ENCODE measurements at places on chromosomes 6 and 20.

DNA sequence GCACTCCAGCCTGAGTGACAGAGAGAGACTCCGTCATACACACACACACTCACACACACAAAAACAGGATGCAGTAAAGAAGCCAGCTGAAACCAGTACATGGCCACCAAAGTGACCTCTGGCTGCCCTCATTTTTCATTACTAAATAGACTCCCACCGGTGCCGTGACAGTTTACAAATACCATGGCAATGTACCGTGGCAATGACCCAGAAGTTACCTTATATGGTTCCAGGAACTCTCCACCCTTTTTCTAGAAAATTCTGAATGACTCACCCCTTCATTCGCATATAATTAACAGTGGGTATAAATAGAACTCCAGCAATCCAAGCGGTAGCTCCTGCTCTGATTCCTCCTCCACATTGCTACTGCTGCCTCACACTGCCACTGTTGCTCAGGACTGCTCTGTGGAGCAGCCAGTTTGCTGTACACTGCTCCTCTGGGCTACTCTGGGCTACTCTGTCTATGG, 57.7 kb downstream of the SNX5 start:
- H3K27me3 ChIP-seq = no peaks in the 10 kb centered on the region
- H3K27ac ChIP-seq = no peak overlapping the region
- no peak for DNase-seq

- H3K4me3 ChIP-seq = no peak overlapping the region
- H3K4me1 ChIP-seq = no peaks in the 10 kb centered on the region
- no peak for DNase-seq
- no peaks in the 10 kb centered on the region for H3K36me3 ChIP-seq
- no peaks in the 10 kb centered on the region for H3K27me3 ChIP-seq
- H3K27ac ChIP-seq = no peak overlapping the region
Observed at GRCh38 chr6:57040011-57040410, 6.5 kb upstream of the KIAA1586 start.

- no peak overlapping the region for H3K27ac ChIP-seq
- H3K36me3 ChIP-seq = no peaks in the 10 kb centered on the region
- H3K4me1 ChIP-seq = no peaks in the 10 kb centered on the region
Observed at GRCh38 chr6:33505548-33506370, 51.4 kb downstream of the ZBTB9 start.

DNA sequence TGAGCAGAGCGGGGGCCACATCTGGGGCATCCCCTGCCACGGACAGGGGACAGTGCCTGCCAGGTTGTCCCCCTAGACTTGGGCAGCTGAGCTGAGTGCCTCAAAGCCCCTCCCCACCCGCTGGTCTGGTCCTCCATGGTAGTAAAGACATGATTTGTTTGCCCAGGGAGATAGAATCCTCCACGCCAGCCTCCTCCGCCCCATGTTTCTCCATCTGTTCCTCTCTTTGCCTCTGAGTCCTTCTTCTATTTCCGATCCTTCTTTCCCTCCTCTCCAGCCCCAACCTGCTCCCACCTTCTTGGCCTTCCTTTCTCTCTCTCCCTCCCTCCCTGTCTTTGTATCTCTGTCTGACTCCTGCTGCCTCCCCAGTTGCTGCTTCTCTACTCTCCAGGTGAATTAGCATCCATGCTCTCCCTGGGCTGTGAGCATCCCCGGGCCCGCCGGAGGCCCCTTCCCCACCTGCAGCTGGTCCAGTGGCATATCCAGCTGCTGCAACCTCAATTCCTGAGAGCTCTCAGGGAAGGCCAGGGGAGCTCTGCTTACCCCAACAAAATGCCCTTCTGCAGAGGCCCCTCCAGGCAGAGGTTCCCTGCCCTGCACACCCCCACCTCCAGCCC, 45.8 kb downstream of the CPNE5 start:
- H3K4me3 ChIP-seq = no peak overlapping the region
- H3K27ac ChIP-seq = no peak overlapping the region
- H3K36me3 ChIP-seq = no peaks in the 10 kb centered on the region
- H3K27me3 ChIP-seq = peaks cover 5% of the 10 kb centered on the region

GRCh38 chr6:131854803-131855202, 47.0 kb downstream of the ENPP1 start:
- no peak for DNase-seq
- no peaks in the 10 kb centered on the region for H3K27me3 ChIP-seq
- H3K4me1 ChIP-seq = no peaks in the 10 kb centered on the region
- no peak overlapping the region for H3K27ac ChIP-seq
- no peaks in the 10 kb centered on the region for H3K36me3 ChIP-seq

GRCh38 chr6:154874773-154875592, 120.1 kb upstream of the TIAM2 start:
- H3K4me1 ChIP-seq = no peaks in the 10 kb centered on the region
- no peak overlapping the region for H3K4me3 ChIP-seq
- no peaks in the 10 kb centered on the region for H3K27me3 ChIP-seq
- no peak for DNase-seq

- no peak overlapping the region for H3K27ac ChIP-seq
- H3K4me1 ChIP-seq = no peaks in the 10 kb centered on the region
- H3K4me3 ChIP-seq = no peak overlapping the region
- no peaks in the 10 kb centered on the region for H3K27me3 ChIP-seq
- H3K36me3 ChIP-seq = no peaks in the 10 kb centered on the region
- no peak for DNase-seq
Observed at GRCh38 chr6:96683819-96684528, 121.0 kb downstream of the FHL5 start.

- no peak overlapping the region for H3K27ac ChIP-seq
- no peaks in the 10 kb centered on the region for H3K36me3 ChIP-seq
- H3K27me3 ChIP-seq = no peaks in the 10 kb centered on the region
Observed at GRCh38 chr6:20582586-20583443, 48.6 kb downstream of the CDKAL1 start.

DNA sequence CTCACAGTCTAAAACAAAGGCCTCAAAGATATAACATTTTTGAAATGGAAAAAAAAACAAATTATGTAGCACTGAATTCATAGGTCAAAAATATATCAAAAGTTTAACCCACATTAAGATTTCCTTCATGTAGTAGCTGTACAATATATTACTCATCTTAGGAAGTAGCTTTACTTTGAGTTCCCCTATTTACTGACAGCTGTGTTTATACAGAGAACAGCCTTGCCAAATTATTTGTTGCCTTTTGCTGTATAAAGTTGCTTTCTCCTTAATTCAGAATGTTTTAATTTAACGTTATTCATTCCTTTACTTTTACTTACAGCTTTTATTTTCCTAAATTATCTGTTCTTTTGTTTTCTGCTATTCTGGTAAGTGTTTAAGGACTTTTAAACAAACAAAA, 181.0 kb downstream of the COL12A1 start:
- no peak for DNase-seq
- H3K4me3 ChIP-seq = no peak overlapping the region
- no peak overlapping the region for H3K27ac ChIP-seq
- H3K36me3 ChIP-seq = no peaks in the 10 kb centered on the region
- H3K27me3 ChIP-seq = no peaks in the 10 kb centered on the region

- no peak overlapping the region for H3K27ac ChIP-seq
- no peak overlapping the region for H3K4me3 ChIP-seq
- peaks cover 17% of the 10 kb centered on the region for H3K4me1 ChIP-seq
Observed at GRCh38 chr6:15312500-15312899, 66.6 kb downstream of the JARID2 start.

GRCh38 chr20:58918621-58919020, 62.4 kb upstream of the NELFCD start:
- no peaks in the 10 kb centered on the region for H3K36me3 ChIP-seq
- H3K4me1 ChIP-seq = no peaks in the 10 kb centered on the region
- no peak for DNase-seq
- H3K27me3 ChIP-seq = no peaks in the 10 kb centered on the region
- H3K4me3 ChIP-seq = no peak overlapping the region
- H3K27ac ChIP-seq = no peak overlapping the region

DNA sequence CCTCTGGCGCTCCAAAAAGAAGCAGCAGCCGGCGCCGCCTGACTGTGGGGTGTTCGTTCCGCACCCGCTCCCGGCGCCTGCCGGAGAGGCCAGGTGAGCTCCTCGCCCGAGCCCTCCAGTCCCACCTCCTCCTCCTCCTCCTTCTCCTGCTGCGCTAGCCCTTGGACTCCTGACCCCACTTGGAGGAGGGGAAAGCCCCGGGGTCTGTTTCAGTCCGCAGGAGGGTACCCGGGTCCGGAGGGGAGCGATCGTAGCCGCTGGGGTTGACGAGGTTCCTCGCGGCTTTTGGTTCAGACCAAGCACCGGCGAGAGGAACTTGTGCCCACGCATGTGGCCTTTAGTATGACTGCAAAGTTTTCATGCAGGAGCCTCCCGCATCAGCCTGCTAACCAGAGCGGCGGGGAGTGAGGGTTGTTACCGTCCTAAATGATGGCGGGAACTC, 493 bp downstream of the CRYBG1 start:
- peak overlapping the region; percentile 55 for H3K4me3 ChIP-seq
- H3K4me1 ChIP-seq = peaks cover 11% of the 10 kb centered on the region
- peaks cover 3% of the 10 kb centered on the region for H3K27me3 ChIP-seq
- no peaks in the 10 kb centered on the region for H3K36me3 ChIP-seq
- no peak overlapping the region for H3K27ac ChIP-seq
- no peak for DNase-seq

DNA sequence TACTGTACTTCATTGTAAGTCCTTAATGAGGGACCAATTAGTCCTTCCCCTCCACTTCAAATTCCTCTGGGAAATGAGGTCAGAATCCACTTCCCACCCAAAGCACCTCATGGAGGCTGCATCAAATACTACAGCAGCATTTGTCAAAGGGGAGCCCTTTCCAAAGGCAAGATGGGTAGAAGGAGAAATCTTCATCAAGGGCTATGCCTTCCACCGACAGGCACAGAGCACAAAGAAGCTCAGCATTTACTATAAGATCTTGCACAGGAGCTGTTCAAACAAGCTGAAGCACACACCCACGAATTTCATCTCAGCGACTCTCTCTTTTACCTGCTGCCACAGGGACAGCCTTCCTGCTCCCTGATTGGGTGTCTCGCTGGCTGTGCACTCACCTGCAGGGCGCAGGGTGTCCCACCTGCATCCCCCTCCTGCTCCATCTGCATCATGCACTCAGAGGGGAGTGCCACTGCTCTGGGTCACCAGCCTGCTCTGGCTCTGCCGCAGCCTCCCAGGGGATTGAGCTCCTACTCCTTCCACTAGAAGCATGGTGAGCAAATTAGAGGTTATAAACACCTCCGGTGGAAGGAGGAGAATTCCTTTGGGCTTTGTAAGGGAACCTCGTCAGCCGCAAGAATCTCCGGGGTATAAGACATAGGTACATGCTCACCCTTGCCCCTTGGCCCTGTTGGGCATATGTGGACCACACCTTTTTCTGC, 164.5 kb downstream of the ATXN1 start:
- no peak overlapping the region for H3K4me3 ChIP-seq
- H3K27me3 ChIP-seq = no peaks in the 10 kb centered on the region
- peaks cover 5% of the 10 kb centered on the region for H3K4me1 ChIP-seq
- H3K27ac ChIP-seq = no peak overlapping the region
- no peak for DNase-seq

- DNase-seq = no peak
- no peak overlapping the region for H3K4me3 ChIP-seq
- no peaks in the 10 kb centered on the region for H3K27me3 ChIP-seq
- H3K4me1 ChIP-seq = peaks cover 67% of the 10 kb centered on the region
- peaks cover 3% of the 10 kb centered on the region for H3K36me3 ChIP-seq
Observed at GRCh38 chr6:149331043-149331807, 13.7 kb downstream of the TAB2 start.

GRCh38 chr20:2707353-2708072, 14.9 kb downstream of the EBF4 start:
- no peak overlapping the region for H3K27ac ChIP-seq
- H3K4me3 ChIP-seq = no peak overlapping the region
- peaks cover 2% of the 10 kb centered on the region for H3K27me3 ChIP-seq
- H3K36me3 ChIP-seq = no peaks in the 10 kb centered on the region
- H3K4me1 ChIP-seq = no peaks in the 10 kb centered on the region
- no peak for DNase-seq

DNA sequence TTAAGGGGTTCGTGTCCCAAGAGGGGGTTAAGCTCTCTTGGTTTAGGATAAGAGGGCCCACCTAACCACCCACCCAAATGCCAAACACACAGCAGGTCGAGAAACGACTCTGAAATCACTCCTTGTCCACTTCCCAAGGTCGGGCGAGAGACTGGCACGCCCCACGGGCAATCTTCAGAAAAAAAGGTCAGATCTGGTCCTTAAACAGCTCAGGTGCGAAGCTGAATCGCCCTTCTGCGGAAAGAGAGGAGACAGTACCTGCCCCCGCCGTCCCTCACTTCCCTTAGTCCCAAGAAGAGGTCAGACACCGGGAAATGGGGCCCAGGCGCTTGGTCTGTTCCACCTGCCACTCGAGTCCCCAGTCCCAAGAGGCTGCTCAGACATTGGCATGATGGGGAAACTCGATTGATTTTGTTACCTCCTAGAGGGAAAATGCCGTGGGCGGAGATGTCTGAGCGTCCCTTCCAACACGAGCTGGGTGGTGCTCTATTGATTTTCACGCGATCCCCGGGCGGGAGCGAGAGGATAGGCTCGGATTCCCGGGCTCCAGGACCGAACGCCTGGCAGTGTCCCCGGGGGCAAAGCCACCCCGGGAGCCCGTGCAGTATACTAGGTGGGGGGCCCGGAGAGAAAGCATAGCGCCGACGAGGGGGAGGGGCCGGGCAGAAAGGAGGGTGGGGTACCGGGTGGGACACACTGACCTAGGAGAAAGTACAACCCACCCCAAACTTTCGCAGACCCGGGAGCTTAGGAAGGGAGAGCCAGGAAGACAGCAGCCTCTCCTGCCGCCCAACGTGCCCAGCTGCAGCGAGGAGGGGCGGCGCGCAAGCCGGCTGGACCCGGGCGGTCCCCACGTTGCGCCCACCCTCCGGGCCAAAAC, 1.1 kb upstream of the SAMD5 start:
- H3K27me3 ChIP-seq = peaks cover 27% of the 10 kb centered on the region
- H3K4me1 ChIP-seq = peaks cover 16% of the 10 kb centered on the region
- H3K27ac ChIP-seq = no peak overlapping the region

DNA sequence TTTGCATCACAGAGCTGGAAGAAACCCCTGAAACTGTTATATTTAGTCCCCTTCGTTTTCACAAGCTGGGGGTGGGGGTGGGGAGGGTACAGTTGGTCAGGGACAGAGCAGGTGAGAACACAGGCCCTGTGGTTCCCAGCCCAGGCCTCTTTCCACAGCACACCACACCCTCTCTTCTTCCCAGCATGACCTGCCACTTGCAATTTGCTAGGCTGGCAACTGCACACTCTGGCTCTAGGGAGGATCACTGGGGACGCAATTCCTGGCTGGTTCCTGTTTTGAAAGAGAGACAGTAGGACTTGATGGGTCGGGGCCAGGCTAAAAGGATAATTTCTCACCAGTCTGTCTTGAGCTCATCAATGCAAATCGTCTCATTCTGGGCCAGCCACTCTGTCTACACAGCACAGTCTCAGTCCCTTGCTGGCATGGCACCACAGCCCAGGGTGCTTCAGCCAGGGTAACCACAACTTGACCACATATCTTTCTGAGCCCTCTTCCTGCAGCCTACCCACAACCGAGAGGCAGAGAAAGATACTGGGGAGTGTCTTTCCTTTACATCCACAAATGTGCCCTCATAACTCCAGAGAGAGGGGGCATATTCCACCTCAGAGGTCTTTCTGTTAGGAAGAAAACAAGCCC, 41.7 kb upstream of the EMILIN3 start:
- H3K36me3 ChIP-seq = peaks cover 85% of the 10 kb centered on the region
- H3K27ac ChIP-seq = no peak overlapping the region
- no peak for DNase-seq
- H3K4me1 ChIP-seq = peaks cover 4% of the 10 kb centered on the region

GRCh38 chr6:83153883-83154521, 39.1 kb downstream of the PGM3 start:
- H3K27ac ChIP-seq = no peak overlapping the region
- no peaks in the 10 kb centered on the region for H3K27me3 ChIP-seq
- H3K36me3 ChIP-seq = peaks cover 32% of the 10 kb centered on the region
- DNase-seq = no peak
- no peaks in the 10 kb centered on the region for H3K4me1 ChIP-seq

- no peaks in the 10 kb centered on the region for H3K36me3 ChIP-seq
- no peak overlapping the region for H3K27ac ChIP-seq
- no peaks in the 10 kb centered on the region for H3K27me3 ChIP-seq
- H3K4me3 ChIP-seq = no peak overlapping the region
- DNase-seq = no peak
Observed at GRCh38 chr6:75128878-75129570, 76.8 kb downstream of the COL12A1 start.
